Activated T-cell treated with anti-CD3 and anti-CD28 coated beads for 1 hour (primary cell): ENCODE measurements at places on chromosomes 7 and 10.

DNA sequence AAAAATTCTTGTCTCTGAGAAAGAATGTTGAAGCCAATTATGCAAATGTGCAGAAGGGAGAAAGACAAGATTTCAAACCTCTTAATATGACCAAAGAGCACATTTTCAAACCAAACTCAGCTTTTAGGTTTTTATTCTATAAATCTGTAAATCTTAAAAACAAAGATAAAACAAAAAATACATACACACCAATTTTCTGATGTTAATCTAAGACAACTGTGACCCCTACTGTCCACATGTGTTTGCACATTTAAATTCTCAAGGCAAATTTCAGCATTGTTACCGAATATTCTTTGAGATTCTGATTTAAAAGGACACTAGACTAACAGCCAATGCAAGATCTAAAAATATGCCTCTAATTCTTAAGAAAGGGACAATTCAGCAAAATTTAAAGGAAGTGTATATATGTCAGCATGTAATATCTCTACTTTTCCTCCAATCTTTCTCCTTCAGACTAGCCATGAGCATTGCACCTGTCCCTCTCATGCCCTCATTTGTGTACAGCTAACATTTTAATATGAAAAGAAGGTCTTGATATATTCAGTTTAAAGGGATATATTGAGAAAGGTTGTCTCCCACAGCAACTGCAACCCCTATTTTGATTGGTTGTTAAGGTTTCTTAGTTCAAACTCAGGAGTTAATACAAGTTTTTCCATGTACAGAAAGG, 417.9 kb downstream of the IPMK start:
- DNase-seq = no peak

GRCh38 chr10:43376828-43377423, 5.5 kb downstream of the FXYD4 start:
- DNase-seq = no peak

DNA sequence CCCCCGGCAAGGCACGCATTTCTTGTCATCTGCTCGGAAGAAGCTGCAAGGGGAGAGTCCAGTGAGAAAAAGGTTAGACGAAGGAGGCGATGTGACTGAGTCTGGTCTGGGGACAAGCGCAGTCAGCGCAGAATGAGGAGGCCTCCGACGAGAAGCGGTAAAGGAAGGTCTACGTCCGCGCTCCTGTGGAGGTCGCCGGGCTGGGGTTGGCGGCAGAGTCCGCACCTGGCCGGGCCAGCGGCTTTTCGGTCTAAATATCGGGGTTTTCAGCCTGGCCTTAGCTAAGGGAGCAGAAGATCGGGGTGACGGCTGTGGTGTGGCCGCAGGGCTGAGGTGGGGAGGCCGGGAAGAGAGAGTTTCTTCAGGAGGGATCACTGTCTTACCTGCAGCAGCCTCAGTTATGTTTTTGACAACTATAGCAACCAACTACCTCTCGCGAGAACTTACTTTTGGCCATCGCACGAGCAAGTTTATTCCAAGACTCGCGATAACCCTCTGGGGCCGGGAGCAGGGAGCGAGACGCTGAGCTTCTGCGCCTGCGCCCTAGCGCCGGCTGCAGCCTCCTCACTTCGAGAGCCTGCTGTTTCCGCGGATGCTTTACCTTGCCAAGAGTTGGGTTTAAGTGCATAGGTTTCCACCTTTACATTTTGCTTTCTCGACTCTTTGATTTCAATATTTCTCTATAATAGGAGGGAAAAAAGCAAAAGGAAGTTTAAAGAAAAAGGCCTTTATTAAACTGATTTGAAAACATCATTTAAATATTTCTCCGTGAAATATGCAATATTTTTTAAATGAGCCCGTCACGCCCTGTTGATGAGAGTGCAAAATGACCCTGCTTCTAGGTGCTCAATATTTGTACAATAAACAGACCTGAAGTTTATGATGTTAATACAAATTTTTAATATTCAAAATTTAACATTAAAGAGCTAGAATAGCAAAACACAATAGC, at the start of gene CFAP70:
TSS of gene CFAP70 (minus strand) at position 534 of the 949 bp plus-strand sequence. CDS start 4,068 bp downstream, outside the sequence.
- peak; percentile 80 for DNase-seq

GRCh38 chr7:84800846-84801245, 386.0 kb downstream of the SEMA3D start:
- DNase-seq = no peak

DNA sequence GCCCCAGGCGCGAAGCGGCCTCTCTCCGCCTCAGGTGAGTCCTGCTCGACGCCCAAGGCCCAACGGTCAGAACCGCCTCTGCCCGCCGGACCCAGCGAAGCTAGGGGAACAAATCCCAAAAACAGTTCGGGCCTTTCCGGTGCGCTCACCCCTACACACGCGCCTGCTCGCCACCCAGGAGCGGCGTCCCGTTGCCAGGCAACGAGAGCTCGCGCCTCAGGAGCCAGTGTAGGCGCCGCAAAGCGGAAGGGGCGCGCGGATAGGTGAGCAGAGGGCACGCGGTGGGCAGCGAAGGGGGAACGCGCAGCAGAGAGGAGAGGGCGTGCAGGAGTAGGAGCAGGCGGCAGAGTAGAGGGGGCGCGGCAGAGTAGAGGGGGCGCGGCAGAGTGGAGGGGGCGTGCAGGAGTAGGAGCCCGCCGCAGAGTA, at the start of the genes DYDC1 and DYDC2:
TSS of gene DYDC1 (minus strand) at position 193 of the 426 bp plus-strand sequence. CDS start 4,154 bp downstream, outside the sequence.
TSS of gene DYDC2 (plus strand) at position 219 of the 426 bp plus-strand sequence. CDS start 5,663 bp downstream, outside the sequence.
- DNase-seq = no peak

DNA sequence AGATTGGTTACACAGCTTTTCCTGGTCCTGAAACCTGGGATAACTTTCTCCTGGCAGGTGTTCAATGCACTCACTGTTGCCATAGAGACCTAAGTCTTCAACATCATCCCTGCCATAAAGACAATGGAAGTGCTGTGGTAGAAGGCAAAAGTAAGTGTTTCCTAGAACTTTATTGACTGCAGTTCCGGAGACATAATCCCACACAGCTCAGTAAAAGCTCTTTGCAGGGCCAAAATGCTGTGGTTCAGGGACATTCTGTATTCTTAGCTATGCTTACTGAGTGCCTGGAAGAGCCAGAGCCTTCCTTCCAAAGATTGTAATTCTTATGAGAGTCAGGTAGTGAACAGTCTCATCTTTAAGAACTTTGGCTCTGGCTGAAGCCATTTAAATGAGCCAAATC, 5.3 kb downstream of the WIPF3 start:
- DNase-seq = no peak

DNA sequence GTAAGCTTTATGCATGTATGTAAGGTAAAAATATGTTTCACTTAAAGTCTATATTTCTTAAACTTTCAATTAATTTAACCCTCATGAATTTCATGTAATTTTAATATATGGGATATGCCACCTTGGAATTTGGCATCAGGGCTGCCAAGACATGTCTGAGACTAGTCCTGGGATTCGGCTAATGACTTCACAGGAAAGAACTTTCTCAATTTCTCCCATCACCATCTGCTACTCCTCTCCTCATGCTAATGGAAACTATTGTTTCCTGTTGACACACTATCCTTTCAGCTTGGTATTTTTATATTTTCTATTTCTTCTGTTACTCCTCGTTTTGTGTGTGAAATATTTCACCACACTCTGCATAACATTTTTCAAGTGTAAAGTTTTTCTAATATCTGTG, 205.9 kb downstream of the ARL4A start:
- no peak for DNase-seq

DNA sequence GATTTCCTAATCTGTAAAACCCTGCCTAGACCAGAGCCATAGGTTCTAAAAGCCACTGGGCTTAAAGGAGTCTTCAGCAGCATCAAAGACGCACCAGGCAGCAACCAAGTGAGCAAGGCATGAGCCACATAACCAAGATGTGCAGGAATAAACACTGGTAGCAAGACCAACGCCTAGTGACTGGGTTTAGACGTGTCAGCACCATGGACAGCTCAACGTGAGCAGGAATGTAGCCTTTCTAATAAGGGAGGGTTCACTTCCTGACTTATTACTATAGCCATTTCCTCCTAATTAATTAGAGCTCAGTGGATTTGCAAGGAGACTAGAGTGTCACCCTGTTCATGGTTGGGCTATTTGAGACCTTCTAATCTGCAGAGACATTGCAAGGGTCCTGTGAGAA, 223.7 kb downstream of the LHFPL3 start:
- DNase-seq = no peak

- no peak for DNase-seq
Observed at GRCh38 chr7:149325248-149325647, 63.3 kb downstream of the ZNF783 start.

DNA sequence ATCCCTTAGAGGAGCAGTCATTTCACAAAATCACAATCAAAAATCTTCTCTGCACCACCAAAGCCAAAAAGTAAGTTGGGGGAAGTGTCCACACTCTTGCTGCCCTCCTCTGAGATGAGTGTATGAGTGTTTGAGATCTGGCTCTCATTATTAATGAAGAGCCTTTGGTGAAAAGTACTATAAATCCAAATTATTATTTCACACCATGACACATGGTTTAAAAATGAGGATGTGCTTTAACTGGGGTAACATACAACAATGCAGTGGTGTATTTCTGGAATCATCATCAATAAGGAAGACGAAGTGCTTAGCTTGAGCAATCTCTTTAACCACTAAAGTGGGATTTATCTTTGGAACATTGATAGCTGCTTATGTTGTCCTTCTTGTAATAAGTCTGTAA, 114.2 kb upstream of the ADAM12 start:
- DNase-seq = no peak

GRCh38 chr7:107233174-107233573, 64.4 kb downstream of the HBP1 start:
- DNase-seq = no peak

DNA sequence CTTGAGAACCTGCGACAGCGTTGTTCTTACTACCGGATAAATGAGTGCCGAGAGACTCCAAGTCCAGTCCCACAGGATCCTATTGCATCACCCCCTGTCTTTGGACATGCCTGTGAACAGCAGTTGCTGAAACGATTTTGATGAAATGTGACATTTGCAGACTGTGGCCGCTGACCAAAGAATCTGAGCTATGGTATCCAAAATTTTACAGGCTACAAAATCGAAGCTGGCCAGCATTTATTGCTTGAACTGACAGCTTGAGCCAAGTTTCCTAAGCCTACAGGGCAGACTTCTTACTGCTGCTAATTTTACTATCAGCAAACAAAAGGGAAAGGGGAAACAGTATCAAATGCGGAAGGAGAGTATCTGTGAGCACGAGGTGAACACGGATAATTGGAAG, 12.1 kb upstream of the NPVF start:
- DNase-seq = no peak

GRCh38 chr10:102247734-102248133, 2.4 kb downstream of the GBF1 start:
- no peak for DNase-seq

- no peak for DNase-seq
Observed at GRCh38 chr10:58322072-58322834, 12.6 kb upstream of the UBE2D1 start.

GRCh38 chr10:124607693-124608092, 136.5 kb downstream of the FAM53B start:
- DNase-seq = no peak

- peak; percentile 53 for DNase-seq
Observed at GRCh38 chr10:14648005-14648765, 126.5 kb downstream of the FAM107B start.

DNA sequence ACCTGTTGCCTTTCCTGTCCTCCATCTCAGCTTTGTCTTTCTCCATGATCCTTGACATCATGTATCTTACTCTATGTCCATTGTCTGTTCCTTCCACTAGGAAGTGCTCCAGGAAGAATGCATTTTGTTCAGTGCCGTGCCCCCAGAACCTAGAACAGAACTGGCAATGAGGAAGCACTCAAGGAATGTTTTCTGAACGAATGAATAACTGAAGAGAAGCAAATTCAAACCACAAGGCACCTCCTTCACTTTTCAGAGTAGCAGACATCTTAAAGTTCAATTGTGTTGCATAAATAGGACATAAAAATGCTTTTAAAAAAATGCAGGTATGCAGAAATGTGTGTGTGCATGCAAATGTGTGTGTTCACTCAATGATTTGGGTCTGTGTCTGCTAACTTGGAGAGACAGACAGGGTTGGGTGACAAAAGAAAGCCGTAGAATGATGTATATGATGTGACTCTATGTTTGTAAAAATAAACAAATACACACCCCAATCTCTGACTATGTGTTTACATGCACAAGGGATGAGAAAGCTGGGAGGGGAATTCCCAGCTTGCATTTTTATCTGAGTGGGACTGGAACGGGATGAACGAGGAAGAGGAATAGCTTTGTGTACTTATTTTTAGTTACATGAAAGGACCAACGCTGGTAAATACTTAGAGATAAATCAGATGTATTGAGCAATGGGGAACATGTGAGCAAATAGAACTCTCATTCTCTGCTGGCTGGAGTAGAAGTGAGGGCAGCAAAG, 237.7 kb downstream of the FANK1 start:
- DNase-seq = no peak

DNA sequence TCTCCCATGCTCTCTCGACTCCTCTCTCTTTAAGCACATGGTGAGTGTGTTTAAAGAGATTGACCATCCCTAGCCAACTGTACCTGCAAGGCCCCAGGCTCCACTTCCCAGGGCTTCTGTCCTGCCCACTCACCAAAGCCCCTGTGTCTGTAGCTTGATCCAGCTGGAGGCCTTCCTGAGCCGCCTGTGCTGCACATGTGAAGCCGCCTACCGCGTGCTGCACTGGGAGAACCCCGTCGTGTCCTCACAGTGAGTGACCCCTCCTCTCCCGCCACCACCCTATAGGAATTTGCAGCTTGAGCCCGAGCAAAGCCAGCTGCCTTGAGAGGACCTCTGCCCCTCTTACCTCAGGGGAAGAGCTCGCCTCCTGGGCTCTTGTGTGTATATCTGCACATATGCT, 11.2 kb downstream of the ZFYVE27 start:
- DNase-seq = no peak

DNA sequence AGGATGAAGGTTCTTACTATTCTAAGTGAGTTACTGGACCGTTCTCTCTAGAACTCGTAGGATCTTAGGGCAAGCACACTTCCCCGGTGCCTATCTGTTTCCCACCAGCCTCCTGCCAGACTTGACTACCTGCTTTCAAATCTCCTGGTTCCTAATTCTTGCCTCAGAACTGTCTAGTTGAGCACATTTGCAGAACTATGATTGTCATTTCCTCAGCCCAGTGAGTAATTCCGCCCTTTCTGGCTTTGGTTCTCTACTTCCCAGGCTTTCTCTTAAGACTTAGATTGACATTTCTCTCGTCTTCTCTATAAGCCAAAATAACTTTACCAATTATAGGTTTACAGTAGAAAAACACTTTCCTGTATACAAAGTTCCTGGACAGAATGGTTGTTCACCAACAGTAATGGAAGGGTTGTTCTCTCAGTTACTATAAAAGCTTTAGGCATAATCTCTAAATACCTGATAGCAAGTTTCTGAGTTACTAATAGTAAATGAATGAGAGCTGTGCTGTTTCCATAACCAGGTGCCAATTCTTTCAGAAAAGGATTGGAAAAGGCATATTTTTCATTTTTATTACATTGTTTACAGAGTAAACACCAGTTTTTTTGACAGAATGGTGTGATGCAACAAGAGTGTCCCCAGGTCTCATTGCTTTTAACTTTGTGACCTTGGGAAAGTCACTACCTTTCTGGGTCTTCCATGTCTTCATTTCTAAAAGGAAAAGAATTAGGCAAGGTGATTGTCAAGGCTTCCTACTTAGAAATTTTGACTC, 41.1 kb downstream of the PLEKHA8 start:
- DNase-seq = no peak

GRCh38 chr10:131853610-131853964, 47.2 kb upstream of the PPP2R2D start:
- no peak for DNase-seq

GRCh38 chr10:132019366-132019765, 37.6 kb upstream of the BNIP3 start:
- no peak for DNase-seq

- DNase-seq = no peak
Observed at GRCh38 chr7:91165006-91165845, 99.0 kb upstream of the FZD1 start.
